ENCODE measurements at places on chromosomes 11 and 22. TPM values are rescaled to one million over a fixed set of nuclear protein-coding genes. Genes with fewer than 3 reads are reported as not detected.

DNA sequence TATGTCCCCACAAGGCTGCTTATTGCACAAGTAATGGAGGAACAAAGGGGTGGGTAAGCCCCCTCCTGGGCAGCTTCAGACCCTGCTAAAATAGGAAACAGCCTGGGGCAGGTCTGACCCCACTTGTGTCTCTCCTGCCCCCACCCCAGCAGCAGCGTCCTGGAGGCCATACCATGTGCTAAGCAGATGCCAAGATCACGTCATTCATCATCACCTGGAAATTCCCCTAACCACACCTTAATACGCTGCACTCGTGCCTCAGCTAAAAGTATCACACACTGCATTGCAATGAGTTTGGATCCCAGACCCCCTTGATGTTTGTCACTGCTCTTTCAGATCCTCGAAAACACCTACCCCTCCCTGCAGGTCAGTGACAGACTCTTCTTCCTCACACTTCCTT is 27.8 kb upstream of the GGTLC2 start:
- H3K4me1 ChIP-seq: peaks cover 12% of the 10 kb centered on the region
- H3K27me3 ChIP-seq: peaks cover 1% of the 10 kb centered on the region
- no peaks in the 10 kb centered on the region for H3K36me3 ChIP-seq
- no peak overlapping the region for H3K27ac ChIP-seq

DNA sequence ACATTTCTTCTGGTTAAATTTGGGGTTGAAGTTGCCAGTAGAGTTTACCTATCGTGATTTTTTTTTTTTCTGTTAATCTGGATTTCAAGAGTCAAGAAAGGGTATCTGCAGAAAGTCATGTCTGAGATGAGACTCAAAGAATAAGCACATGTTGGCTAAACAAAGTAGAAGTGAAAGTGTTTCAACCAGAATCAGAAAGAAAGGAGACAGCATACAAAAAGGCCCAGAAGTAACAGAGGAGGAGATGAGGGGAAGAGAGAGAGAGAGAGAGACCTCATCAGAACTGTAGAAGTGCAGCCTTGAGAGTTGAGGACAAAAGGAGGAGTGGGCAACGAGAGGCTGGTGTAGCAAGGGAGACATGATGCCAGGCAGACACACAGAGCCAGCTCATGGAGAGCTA is 54.9 kb downstream of the SVIP start:
- H3K27me3 ChIP-seq: peaks cover 16% of the 10 kb centered on the region
- no peaks in the 10 kb centered on the region for H3K36me3 ChIP-seq
- no peak for DNase-seq
- no peak overlapping the region for H3K27ac ChIP-seq
- no peaks in the 10 kb centered on the region for H3K4me1 ChIP-seq

DNA sequence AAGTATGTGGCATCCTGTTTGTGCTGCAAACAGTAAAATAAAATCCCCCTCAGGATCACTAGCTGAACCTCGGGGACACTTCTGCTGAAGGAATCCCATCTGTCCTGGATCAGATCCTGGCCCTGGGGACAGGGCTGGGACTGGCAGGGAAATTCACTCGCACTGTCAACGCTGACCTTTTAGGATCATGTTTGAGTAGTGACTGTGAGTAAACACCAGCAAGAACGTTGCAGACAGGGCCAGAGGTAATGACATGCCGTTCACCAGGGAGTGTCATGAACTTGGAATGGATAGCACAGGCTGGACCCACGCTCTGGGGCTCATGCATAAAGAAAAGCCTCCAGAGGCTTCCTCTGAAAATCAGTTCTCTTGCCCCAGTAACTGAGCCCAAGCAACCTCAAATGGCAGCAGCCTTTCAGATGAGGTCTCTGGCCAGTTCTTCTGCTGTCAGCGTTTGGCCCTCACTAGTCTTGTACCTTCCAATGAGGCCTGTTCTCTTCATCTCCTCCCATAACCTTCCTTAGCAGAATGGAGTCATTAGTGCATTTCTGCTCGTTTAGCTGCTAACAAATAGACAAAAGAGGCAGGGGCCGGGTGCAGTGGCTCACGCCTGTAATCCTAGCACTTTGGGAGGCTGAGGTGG is 51.0 kb upstream of the BARX2 start:
- H3K27ac ChIP-seq: no peak overlapping the region
- no peaks in the 10 kb centered on the region for H3K27me3 ChIP-seq
- H3K4me1 ChIP-seq: no peaks in the 10 kb centered on the region
- DNase-seq: no peak

Gene CD3D
- total RNA-seq: 467 TPM

Gene RCN1
- 16.3 TPM for total RNA-seq

- H3K27ac ChIP-seq: no peak overlapping the region
- DNase-seq: no peak
- H3K36me3 ChIP-seq: no peaks in the 10 kb centered on the region
- no peaks in the 10 kb centered on the region for H3K4me1 ChIP-seq
- no peak overlapping the region for H3K4me3 ChIP-seq
- H3K27me3 ChIP-seq: peaks cover 4% of the 10 kb centered on the region
These were observed 154.1 kb downstream of the COMMD9 start for GRCh38 chr11:36135076-36135475.

DNA sequence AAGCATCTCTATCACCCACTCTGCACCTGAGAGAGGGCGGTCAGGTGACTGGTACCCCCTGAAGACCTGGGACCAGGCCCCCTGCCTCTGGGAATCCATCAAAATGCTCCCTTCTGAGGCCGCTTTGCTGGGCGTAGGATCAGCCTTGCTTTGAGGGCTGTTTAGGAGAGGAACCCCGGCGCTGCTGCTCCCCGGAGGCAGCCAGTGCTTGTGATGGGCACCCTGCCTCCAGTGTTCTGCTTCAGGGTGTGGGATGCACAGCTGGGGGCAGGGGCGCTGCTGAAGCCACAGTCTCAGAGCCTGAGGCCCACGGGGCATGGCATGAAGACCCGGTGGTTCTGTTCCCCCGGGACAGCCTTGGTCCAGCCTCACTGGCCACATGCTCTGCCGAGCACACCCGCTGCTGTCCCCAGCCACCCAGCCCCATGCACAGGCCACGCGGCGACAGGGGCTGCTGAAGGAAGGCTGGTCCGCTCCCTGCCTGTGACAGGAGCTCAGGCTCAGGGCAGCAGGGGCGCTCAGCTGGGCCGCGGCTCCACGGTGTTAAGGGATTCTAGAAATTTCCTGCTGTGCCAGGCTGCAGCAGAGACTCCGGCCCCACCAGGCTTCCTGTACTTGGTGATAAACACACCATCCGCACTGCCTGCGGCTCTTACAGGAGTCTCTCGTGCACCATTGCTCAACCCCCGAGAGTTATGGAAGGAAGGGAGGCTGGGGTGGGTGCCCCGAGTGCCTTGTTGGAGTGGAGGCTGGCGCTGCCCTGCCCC is 91.0 kb downstream of the KCNQ1 start:
- no peak for DNase-seq
- H3K27me3 ChIP-seq: no peaks in the 10 kb centered on the region

DNA sequence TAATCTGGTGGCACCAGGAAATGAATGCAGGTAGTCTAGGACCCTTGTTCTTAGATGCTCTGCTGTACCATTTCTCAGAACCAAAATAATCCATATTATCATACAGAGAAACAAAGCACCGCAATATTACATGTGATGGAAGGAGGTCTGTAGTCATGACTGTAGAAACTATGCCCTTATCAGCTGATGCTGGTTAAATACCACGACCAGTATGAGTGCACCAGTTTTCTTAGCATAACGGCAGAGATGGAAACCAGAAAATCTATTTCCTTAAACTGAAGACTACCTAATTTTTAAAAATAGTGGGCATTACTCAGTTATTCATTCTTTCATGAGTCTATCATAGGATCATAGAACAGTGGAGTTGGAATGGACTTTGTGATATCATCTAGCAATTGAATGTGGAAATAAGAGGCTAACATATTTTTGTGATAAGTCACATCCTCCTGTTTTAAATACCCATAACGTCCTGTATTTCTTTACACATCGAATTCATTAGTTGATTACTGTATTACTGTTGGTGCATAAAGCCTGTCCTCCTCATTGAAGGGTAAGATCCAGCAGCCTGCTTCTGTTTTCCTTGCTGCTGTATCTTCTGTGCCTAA is 15.1 kb downstream of the JHY start:
- DNase-seq: no peak
- H3K36me3 ChIP-seq: no peaks in the 10 kb centered on the region
- H3K27ac ChIP-seq: no peak overlapping the region
- H3K4me1 ChIP-seq: peaks cover 1% of the 10 kb centered on the region
- H3K4me3 ChIP-seq: no peak overlapping the region
- no peaks in the 10 kb centered on the region for H3K27me3 ChIP-seq

GRCh38 chr11:112933970-112934369 is 27.2 kb upstream of the NCAM1 start:
- no peaks in the 10 kb centered on the region for H3K4me1 ChIP-seq
- no peak overlapping the region for H3K27ac ChIP-seq
- no peaks in the 10 kb centered on the region for H3K36me3 ChIP-seq
- H3K4me3 ChIP-seq: no peak overlapping the region

Gene PRODH
- 0.25 TPM for total RNA-seq

DNA sequence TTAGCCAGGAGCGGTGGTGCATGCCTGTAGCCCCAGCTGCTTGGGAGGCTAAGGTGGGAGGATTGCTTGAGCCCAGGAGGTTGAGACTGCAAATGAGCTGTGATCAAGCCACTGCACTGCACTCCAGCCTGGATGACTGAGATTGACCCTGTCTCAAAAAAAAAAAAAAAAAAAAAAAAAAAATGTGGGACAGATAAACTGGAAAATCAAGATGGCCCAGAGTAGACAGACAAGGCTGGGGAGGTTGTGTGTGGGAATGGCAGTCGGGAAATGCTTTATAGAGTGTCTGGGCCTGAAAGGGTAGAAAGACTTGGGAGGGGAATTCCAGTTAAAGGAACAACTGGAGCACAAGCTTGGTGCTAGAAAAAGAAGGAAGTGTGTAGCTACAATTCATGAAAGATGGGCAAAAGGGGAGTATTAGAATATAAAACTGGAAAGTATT is 18.2 kb upstream of the WDR74 start:
- H3K4me3 ChIP-seq: peak overlapping the region; percentile 97
- no peak for DNase-seq
- H3K36me3 ChIP-seq: peaks cover 51% of the 10 kb centered on the region
- peaks cover 76% of the 10 kb centered on the region for H3K4me1 ChIP-seq

DNA sequence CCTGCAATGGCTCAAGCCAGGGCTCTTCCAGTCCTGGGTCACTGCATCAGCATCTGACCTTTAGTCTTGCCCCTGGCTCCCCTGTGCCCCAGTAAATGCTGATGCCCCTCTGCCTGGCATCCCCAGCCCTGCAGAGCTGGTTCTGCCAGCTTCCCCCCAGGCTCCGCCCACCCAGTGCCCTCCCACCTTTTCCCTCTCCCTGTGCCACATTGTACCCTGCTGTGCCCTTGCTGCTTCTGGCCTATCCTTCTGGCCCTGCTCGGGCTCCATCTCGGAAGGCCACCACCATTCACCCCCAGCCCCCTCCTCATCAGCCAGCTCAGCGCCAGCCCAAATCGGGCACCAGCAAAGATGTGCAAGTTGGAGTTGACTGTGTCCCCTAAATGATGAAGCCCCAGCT is 7.4 kb downstream of the CAPN5 start:
- no peak overlapping the region for H3K4me3 ChIP-seq
- H3K27me3 ChIP-seq: peaks cover 19% of the 10 kb centered on the region
- DNase-seq: no peak
- peaks cover 20% of the 10 kb centered on the region for H3K4me1 ChIP-seq
- H3K27ac ChIP-seq: no peak overlapping the region
- no peaks in the 10 kb centered on the region for H3K36me3 ChIP-seq

Gene CCDC89
- total RNA-seq: 1.1 TPM

- peaks cover 2% of the 10 kb centered on the region for H3K4me1 ChIP-seq
- H3K27ac ChIP-seq: no peak overlapping the region
- H3K27me3 ChIP-seq: peaks cover 33% of the 10 kb centered on the region
- H3K36me3 ChIP-seq: no peaks in the 10 kb centered on the region
These were observed 30.2 kb upstream of the ACCSL start for GRCh38 chr11:44017443-44018126.

DNA sequence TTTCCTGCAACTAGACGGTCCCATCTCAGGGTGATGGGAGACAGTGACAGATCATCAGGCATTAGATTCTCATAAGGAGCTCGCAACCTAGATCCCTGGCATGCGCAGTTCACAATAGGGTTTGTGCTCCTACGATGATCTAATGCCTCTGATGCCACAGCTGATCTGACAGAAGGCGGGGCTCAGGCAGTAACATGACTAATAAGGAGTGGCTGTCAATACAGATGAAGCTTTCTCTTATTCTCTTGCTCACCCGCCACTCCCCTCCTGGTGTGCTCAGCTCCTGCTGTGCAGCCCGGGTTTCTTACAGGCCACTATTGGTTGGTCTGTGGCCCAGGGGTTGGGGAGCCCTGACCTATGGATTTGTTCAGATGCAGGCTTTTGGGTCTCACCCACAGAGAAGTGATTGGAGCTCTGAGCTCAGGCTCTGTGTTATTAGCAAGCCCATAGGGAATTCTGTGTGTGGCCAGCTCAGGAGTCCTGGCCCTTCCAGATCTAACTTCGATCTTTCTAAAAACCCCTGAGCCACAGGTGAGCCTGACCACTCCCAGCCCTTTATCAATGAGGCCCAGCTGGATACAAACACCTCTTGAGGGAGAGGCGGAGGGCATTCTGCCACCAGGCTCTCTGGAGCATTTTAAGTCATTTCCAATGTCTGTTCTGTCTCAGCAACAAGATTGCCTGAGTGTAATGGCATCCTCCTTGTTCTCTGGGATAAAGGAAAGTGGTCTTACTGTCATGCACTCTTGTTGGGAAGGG is 351.8 kb downstream of the BUD13 start:
- H3K4me3 ChIP-seq: no peak overlapping the region
- no peaks in the 10 kb centered on the region for H3K4me1 ChIP-seq
- no peak overlapping the region for H3K27ac ChIP-seq
- H3K36me3 ChIP-seq: no peaks in the 10 kb centered on the region
- peaks cover 1% of the 10 kb centered on the region for H3K27me3 ChIP-seq

GRCh38 chr11:73528483-73529203 is 69.3 kb downstream of the FAM168A start:
- H3K4me3 ChIP-seq: no peak overlapping the region
- H3K27ac ChIP-seq: no peak overlapping the region
- no peak for DNase-seq
- H3K27me3 ChIP-seq: no peaks in the 10 kb centered on the region

Gene MAJIN
- total RNA-seq: 0.33 TPM

GRCh38 chr11:16781936-16782919 is 43.8 kb downstream of the C11orf58 start:
- H3K4me3 ChIP-seq: no peak overlapping the region
- H3K36me3 ChIP-seq: no peaks in the 10 kb centered on the region
- DNase-seq: no peak
- H3K27ac ChIP-seq: no peak overlapping the region
- no peaks in the 10 kb centered on the region for H3K27me3 ChIP-seq
- H3K4me1 ChIP-seq: peaks cover 2% of the 10 kb centered on the region

- no peak overlapping the region for H3K27ac ChIP-seq
- H3K36me3 ChIP-seq: no peaks in the 10 kb centered on the region
- DNase-seq: no peak
- no peak overlapping the region for H3K4me3 ChIP-seq
- H3K27me3 ChIP-seq: peaks cover 3% of the 10 kb centered on the region
These were observed 28.4 kb downstream of the SUSD2 start for GRCh38 chr22:24209687-24210086.

Data from activated CD4-positive, alpha-beta memory T cell treated with anti-CD3 and anti-CD28 coated beads, Interleukin-2, amount 10 ng/mL, durations not matched to agents 7 days and 5 days (primary cell).